ENCODE measurements at places on chromosomes 1 and 21.

DNA sequence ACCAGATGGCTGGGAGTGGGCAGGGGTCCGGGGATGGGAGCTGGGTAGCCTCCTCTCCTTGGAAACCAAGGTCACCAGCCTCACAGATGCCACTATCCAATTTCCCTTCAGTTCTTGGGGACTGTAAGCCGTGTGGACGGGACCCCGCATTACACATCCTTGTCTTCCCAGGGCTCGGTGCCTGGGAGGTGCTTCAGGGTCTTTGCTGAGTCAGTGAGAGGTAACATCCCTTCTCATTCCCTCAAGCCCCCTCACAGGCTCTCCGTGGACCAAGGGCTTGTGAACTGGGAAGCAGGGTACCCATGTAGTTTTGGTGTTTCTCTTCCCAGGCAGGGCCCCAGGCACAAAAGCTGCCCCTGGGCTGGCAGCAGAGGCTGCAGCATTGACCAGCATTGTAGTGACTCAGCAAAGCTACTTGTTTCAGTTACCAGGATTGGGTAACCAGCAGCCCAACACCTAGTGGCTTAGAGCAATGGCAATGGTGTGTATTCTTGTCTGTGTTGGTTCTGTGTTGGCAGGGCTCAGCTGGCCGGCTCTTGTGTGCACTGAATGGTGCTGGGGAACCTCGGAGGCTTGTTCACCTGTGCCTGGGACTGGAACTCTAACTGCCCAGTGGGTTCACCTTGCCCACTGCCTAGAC, 24.6 kb upstream of the PCBP3 start:
- no peak for DNase-seq

- no peak for DNase-seq
Observed at GRCh38 chr1:100184536-100184935, 6.5 kb upstream of the LRRC39 start.

- DNase-seq, result no peak
Observed at GRCh38 chr1:84208935-84209334, 64.9 kb downstream of the PRKACB start.

DNA sequence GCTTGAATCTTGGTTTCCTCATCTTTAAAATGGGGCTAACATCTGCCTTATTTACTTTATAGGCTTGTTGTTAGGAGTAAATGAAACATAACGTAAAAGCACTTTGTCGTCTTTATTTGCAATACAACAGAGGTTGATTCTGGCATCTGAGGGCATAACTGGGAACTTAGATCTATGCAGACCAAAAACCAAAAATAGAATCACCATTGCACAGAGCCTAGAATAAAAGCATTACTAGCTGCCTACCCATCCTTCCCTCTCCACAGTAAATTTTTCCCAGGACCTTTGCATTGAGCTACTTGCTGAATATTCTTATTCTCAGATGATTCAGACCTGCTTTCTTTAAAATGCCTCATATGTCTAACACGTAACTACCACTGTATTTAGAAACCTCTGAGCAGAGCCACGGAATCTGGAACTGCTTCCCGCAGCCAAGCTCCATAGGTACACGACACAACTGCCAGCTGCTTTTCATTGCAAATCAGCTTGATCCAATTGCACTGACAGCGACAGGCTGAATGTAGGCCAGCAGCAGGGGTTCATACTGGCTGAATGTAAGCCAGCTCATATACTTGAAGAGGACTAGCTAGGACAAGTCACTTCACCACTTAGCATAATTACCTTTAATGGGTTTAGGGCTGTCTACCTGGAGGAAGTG, 33.2 kb upstream of the SERBP1 start:
- no peak for DNase-seq

- no peak for DNase-seq
Observed at GRCh38 chr1:213659580-213660547, 327.9 kb upstream of the PROX1 start.

- DNase-seq, result no peak
Observed at GRCh38 chr1:99829269-99829668, 20.9 kb upstream of the AGL start.

DNA sequence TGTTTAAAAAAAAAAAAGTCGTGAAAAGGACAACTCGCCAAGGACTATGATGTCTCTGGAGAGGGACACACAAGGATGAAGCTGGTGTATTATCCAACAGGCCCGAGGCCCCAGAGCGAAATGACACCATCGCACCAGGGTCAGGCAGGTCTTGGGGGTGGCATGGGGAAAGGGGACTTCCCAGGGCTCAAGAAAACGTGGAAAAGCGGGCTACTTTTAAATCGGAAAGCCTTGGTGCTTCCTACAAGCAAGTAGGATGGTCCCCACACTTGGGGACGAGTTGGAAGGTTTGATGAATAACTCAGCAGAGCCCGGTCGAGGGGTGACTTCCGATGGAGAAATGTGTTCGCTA, 505 bp upstream of the GNPAT start:
- DNase-seq, result no peak

DNA sequence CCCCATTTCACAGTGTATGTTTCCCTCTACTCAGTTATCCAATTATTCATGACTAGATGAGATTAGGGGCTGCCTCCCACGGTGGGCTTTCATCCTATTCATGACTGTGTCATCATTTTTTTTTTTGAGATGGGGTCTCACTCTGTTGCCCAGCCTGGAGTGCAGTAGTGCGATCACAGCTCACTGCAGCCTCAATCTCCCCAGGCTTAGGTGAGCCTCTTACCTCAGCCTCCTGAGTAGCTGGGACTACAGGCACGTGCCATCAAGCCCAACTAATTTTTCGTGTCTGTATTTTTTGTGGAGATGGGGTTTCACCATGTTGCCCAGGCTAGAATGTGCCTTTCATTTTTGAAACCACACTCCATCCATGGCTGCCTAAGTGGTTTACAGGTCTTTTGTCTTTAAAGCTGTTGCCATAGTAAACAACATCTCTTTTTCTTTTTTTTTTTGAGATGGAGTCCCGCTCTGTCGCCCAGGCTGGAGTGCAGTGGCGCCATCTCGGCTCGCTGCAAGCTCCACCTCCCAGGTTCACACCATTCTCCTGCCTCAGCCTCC, 60.0 kb downstream of the PIK3CD start:
- no peak for DNase-seq

DNA sequence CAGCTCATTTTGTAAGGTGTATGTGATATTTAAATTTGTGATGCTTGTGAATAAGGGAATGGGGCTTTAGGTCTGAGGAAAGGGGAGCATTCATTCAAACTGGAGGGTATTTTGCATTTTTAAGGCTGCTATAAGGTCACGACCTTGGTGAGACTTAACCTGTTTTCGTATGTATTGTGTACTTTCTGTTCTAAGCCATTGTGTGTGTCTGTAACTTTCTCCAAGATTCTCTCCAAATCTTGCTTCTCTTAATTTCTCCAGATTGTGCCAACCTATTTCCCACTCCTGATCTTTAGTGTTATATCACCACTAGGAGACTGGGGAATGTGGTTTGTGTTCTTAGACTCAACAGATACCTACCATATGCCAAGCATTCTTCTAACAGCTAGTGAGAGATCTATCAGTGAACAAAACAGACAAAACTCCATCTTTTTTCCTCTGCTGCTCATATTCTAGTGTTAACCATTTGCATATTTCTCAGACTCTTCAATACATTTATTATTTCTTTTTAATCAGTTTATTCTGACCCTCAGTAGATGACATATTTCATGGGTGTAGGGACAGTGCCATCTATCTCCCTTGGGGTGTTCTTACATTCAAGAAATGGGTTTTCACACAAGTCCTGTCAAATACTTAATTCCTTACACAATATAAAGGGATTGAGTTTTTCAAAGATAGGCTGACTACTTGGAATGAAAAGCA, 27.5 kb downstream of the ATP1B1 start:
- no peak for DNase-seq

DNA sequence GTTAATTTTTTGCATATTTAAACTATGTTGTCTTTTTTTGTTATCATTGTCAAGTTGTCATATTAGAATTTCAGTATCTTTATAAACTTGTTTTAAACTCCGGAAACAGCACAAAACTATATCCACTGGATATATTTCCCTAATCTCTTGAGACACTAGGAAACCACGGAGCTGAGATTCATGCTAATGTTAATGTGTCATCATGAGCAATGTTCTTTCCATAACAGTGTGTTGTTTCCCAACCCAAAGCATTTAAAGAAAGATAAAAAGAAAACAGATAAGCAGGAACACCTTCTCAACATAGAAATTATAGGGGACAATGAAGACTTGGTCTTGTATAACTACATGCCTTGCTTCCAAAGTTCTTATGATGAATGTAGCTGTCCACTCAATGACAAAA, 626.2 kb upstream of the TMPRSS15 start:
- no peak for DNase-seq

DNA sequence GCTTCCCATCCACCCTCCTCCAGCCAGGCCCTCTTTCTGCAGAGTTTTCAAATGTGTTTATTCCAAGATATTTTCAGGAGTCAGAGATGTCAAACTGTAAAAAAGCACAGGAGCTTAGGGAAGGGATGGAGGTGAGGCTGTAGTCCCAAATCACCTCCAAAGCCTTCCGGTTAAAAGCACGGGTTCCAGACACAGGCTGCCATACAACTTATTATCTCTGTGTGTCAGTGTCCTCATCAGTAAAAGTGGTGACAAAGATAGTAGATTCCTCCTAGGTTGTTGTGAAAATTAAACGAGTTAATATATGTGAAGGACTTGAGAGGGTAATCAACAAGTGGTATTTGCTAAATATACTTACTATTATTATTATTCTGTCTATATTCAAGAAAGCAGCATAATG, 15.1 kb downstream of the S100A7A start:
- no peak for DNase-seq

DNA sequence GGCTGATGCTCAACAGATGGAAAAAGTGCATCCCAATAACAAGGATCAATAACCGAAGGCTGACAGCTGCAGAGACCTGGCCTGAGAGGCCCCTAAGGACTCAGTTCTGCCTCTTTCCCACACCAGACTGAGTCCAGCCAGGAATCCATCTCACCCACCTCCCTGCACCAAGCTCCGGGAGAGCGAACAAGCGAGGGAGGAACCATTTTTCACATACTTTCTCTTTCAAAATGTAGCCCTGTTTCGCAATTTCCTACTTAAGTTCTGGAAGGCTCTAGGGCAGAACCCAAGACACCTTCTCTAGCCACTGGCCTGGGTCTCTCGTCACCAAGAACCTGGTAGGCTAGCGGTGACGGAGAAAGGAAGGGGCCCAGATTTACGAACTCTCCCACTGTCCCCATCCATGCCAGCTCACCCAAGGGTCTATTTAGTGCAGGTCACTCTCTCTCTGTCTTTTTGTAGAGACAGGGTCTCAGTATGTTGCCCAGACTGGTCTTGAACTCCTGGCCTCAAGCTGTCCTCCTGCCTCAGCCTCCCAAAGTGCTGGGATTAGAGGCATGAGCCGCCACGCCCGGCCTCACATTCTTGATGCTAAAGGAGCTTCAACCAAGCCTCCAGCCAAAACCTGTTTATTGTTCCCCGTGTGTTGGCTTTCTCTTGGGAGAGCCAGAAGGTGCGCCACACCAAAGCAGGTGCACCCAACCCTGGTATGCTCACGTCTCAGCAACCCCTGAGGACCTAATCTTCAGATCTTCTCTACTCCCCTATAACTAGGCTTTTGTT, 10.9 kb upstream of the GNL2 start:
- no peak for DNase-seq

DNA sequence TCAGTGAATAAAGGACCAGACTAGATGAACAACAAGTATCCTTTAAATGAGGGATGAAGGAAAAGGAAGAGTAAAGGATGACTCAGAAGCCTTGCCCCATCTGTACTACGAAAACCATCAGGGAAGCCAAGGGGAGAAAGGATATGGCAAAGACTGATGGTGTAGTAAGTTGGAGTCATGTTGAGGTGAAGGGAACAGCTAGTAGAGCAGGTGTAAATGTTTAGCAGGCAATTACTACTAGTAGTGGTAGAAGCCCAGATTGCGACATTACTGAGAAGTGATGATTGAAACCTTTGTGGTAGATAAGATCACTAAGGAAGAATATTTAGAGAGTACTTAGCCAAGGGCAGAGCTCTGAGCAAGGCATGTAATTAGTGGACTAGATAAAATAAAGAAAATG, 84.0 kb downstream of the PHTF1 start:
- DNase-seq, result no peak

GRCh38 chr1:57860325-57860724, 436.5 kb upstream of the DAB1 start:
- DNase-seq, result no peak

GRCh38 chr21:33268737-33269441, 2.7 kb downstream of the IL10RB start:
- no peak for DNase-seq

DNA sequence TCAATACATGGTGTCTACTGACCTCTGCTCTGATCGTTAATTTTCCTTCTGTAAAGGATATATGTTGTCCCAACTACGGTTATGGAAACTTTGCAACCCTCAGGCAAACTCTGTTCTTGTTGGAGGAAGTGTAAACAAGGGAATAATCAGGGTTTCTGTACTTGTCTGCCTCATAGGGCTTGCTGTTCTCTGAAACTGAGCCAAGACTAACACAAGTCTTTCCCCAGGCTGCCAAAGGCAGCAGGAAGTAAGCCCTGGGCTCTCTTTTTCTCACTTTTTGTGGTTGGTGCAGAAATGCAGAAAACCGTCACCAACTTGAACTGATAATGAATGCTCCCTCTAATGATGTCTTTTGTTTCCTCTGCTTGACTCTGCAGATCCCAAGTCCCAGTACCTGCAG, 7.6 kb downstream of the CYP4X1 start:
- DNase-seq, result no peak

DNA sequence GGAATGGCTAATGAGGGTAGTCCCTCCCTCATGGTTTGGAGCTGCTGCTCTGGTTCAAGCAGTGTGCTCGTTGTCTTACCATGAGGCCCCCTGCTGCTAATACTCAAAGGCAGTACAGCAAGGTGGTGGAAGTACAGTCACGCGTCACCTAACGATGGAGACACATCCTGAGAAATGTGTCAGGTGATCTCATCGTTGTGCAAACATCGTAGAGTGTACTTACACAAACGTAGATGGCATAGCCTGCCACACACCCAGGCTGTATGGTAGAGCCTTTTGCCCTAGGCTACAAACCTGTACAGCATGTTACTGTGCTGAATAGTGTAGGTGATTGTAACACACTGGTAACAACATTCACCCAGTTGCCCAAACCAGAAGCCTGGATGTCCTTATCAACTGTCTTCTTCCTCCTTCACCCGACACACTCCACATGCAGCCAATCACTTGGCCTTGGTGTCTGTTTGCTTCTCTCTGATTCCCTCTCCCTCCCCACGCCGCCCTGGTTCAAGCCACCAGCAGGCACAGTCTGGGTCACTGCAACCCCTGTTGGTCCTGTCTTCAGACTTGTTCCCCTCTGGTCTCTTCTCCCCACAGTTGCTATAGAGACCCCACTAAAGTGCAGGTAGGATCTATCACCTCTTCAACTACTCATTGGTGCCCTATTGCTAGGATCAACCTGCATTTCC, 6.0 kb upstream of the KCNA2 start:
- no peak for DNase-seq

DNA sequence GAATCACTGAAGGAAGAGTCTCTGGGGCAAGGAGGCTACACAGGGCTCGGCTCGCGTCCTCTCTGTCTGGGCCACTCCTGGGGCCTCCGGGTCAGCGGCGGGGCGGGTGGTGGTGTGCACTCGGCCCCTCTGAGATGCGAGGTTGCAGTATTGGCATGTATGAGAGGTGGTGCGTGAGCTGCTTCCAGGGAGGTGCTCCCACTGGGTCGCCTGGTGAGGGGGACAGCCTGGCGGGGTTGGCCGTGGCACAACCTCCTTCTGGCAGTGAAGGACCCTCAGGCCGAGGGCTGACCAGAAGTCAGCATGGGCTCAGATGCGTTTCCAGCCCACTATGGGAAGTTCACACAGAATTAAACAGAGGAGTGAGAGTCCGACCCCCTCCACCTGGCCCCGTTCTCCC, 38.5 kb upstream of the COL18A1 start:
- DNase-seq, result no peak
